ENCODE measurements at places on chromosomes 1 and 21.

GRCh38 chr1:2797741-2798016, 3.8 kb downstream of the TTC34 start:
- no peak for DNase-seq

DNA sequence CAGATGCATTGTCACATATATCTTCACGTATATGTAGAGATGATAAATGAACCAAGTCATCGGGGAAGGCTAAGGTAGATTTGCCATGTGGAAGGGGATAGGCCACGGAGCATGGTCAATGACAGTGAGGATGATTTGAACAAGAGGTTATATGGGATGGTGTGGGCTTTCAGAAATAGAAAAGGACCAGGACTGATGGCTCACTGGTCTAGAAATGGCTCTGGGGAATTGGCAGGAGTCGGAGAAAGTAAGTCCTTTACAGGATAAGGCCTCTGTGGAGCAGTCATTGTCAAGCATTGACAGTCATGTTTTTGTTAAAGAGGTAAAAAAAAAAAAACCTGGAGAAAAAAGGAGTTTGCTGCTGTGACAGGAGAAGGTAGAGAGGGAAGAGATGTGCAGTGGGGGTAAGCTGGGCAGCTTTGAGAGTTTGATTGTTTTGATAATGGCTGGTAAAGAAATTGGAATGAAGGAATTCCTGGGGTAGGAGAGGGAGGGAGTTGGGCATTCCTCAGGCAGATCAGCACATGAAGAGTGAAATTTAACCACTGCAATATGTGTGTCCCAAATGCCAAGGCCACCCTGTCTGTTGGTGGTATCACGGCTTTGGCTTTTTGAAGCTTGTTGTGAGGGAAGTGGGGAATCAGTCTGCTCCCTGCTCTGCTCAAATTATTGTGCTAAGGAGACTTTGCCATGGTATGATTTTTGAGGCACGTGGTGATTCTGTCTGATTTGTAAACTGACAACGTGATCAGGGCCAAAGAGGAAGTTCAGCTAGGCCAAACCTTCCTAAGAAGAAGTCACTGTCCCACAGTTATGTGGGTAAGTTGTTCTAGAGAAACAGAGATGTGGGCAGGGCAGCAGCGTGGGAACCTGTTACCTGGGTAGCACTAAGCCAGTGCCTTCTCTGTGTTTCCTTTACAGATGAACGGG, 26.0 kb downstream of the MACF1 start:
- no peak for DNase-seq

DNA sequence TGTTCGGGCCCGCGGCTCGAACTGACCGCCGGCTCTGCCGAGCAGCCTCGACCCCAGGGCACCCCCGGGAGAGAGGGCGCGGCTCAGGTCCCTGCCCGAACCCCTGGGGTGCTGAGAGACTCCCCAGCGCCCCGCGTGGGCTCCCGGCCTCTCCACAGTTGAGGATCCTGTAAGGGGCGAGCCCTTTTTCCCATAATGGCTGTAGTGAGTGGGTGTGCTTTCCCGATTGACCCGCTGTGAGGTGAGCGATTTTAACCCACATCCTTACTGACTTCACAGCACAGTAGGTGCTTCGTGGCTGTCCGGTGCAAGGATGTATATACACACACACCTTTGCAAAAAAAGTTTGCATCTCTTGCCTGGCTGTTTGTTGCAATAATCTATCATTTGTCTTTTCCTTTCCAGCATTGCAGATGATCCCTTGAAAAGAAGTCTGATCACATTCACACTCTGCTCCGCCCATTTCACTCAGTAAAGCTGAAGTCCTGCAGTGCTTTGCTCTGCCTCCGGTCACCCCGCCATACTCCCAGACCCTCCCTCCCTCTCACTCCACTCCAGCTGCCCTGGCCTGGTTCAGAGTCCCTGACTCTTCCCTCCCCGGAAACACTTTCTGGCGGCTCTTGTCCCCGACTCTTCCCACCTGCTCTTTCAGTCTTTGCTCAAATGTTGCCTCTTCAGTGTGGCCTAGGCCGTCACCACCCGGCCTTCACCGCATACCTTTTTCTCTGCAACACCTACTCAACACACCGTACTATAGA, 955 bp upstream of the UBE2G2 start:
- no peak for DNase-seq

DNA sequence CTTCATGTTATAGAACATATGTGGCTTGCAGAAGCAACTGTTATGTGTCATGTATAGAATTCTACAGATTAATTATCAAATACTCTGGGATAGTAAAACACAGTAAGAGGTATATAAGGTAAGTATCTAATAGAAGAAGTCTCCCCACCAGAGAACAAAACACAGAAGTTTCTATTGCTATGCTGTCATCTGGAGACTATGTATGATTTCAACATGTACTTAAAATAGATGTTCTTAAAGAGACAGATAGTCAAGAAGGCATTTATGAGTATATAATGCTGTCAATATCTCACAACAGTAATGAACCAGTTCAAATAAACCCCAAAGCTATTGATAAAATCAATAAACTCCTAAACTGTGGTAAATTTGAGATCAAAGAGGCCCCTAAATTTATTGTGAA, 8.1 kb upstream of the ADCY10 start:
- no peak for DNase-seq

DNA sequence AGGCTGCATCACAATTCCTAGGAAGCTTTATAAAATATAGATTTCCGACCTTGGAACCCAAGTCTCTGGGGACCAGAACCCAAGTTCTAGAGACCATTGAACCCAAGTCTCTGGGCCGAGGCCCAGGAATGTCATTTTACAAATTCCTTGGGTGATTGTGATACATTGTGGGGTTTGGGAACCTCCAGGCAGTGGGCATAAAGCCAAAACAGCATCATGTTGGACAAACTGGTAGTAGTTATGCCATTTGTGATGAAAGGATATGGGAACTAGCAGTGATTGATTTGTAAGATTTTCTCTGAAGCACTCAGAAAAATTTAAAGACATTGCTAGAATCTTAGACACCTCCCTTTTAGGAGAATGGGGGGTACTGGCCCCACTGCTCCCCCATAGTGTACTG, 160.2 kb downstream of the HIVEP3 start:
- DNase-seq, result no peak

DNA sequence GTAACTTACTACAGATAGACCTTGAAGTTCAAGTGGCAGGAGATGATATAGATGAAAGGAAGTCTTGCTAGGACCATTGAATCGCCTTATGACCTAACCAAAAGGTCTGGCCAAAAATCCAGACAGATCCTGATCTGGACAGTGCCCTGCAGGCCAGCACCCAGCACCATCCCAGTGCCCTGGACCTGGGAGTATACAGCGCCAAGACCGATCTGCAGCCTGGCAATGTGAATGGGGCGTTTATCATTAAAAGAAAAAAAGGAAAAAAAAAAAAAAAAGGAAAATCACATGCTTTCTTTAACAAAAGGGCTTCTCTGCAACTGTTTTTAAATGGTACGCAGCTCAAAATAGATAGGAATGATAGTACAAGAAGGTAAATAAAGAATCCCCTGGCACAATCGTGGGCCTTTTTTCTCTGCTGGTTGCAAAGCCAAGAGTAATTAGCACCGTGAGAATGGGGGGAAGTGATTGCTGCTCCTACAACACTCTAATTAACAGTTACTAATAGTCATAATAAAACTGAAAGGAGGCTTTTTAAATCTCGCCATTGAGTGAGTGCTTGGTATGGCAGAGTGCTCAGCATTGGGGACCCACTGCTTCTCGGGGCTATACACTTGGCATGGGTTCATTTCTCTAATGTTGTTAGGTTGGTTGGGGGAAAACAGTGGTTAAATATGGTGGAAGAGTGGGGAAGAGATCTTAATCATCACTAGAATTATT, 146.7 kb downstream of the KAZN start:
- DNase-seq, result no peak

DNA sequence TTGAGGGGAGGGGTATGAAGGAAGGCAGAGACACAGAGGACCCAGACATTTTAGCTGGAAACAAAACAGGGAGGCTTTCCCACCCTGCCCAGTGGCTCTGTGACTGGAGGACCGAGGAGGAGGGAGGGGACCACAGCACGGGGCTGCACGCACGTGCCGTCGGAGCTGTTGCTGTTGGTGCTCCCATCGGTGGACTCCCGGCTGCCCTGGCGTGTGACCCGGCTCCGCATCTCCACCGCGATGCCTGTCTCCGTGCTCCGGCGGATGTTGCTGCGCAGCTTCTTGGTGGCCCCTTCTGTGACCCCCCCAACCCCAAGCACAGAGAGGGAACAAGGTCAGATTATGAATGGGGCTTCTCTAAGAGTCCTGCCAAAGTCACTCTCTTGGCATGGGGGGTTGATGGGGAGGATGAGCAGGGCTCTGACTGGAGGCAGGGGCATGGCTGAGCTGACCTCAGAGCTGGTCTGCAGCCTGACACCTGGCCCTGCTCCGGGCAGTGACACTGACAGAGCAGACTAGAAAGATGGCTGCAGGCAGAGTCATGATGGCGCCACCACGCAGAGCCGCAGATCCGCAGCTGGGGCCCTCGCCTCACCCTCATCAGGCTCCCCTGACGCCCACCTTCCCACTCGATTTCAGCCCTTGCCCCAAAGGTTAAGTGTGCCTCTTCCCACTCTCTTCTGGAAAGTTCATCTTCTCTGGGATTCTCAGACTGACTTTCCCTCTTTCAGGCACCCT, 29.6 kb downstream of the RIMS3 start:
- DNase-seq, result no peak

Measured in stimulated activated CD8-positive, alpha-beta memory T cell treated with anti-CD3 and anti-CD28 coated beads, Interleukin-2, amount 100 ng/mL, for 1 hour (primary cell).